ENCODE measurements at places on chromosomes 13 and 19.

DNA sequence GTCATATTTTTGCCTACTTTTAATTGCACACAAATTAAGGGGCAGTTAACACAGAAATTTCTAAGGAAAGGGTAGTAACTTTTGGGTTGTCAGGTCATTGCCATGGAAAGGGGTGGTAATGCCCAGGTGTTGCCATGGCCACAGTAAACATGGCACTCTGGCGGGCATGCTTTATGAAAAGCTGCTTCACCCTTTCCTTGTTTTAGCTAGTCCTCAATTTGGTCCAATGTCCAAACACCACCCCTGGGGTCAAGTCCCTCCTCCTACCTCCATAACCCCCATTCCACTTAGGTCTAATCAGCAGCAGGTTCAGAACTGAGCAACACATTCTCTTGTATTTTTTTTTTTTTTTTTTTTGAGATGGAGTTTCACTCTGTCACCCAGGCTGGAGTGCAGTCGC is 6.6 kb downstream of the FFAR2 start:
- no peak for DNase-seq

- no peak for DNase-seq
Observed at GRCh38 chr19:19489804-19490204, 25.5 kb downstream of the TSSK6 start.

DNA sequence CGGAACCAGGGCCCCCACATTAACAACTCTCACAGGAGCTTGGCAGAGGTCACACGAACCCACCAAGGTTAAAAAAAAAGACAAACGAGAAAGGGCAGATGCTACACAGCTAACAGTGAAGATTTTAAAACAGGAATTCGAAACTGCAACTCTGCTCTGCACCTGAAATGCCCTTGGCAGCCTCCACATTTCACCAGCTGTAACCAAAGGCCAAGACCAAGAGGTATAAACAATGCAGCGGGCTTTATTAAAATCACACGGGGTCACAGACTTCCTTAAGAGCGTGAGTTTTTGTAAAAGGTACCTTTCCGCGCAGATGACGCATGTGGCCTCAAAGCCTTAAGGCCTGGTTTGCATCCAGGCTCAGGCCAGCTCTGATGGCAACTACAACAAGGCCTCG is 88.2 kb downstream of the STK24 start:
- no peak for DNase-seq

DNA sequence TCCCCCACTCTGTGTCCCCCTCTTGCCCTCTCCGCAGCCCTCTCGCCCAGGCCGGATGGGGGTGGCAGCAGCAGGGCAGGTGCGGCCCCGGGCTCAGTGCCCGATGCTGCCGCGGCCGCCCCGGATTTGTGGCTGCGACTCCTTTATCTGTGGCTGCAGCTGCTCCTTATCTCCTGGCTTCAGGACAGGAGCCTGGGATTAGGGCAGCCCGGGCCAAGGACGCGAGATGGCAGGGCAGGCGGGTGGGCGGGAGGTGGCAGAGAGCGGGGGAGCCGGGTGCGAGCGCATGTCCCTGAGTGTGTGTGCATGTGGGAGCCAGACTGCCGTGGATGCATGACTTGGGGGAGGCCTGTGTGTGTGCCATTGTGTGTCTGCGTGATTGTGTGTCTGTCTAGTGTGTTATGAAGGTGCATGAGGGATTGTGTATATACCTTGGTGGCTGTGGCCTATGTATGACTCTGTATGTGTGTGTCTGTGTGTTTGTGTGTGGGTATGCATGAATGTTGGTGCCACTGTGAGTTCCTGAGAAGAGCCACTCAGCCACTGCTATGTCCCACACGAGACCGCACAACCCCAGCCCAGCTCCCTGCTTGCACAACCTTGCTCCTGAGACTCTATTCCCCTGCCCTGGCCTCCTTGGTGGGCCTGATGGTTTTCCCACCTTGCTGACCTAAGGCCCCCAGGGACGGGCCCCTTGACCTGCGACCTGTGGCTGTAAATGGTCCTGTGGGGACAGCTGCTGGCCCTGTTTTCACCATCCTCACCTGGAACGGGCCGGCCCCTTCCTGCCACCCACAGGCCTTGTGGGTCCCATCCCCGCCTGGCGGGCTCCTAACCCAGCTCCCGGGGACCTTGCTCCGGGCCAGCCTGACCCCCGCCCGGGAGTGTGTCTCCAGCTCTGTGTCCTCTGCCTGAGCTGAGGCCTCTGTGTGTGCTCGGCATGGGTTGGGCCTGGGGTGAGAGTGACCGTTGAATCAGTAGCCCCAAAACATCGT is 5.3 kb upstream of the NRTN start:
- DNase-seq: no peak

DNA sequence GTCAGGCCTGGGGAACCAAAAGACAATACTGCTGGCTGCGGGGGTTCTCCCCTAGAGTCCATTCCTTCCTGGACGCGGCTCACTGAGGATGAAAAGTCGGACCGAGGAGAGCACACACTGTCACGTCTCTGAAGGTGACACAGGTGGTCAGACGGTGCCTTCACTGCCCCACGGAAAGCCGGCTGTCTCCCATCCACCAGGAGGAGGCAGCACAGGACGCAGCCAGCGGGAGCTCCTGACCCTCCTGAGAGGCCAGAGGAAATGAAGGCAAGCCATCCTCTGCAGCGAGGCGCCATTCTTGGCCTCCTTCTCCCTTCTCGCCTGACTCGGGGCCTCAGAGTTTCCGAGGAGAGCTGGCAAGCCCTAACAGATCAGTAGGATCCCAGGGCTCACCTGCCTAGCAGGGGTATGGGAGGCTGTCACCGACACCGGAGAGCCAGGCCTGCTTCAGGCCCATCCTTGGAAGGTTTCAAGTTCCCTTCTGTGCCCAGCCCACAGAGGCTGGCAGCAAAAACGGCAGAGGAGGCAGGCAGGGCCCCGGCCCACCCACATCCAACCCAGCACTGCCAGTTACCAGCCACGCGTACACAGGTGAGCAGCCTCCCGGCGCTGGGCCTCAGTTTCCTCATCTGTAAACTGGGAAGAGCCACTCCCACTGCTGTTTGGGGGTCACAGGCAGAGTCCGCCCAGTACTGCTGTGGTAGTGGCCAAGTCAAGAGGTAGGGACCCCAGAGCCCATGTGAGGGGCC is 4.5 kb downstream of the REXO1 start:
- DNase-seq: no peak

GRCh38 chr19:47419030-47419783 is at the start of gene MEIS3:
MEIS3 (minus strand) TSS chr19:47419527; CDS start chr19:47419081, 446 bp downstream.
- DNase-seq: no peak

DNA sequence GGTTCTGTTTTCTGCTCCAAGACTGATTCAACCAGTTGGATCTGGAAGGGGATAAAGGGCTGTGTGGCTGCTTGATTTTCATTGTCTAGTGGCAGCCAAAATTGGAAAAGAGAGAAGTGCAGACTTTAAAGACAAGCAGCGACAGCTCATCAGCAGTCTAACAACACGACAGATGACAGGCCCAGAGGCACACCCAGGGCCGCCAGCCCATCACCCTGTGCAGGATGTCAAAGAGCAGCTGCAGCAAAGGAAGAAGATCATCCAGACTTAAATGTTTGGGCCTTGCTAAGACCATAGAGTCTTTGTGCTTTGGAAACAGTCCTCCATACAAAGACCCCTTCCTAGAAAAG is 421.0 kb upstream of the KLF12 start:
- no peak for DNase-seq

DNA sequence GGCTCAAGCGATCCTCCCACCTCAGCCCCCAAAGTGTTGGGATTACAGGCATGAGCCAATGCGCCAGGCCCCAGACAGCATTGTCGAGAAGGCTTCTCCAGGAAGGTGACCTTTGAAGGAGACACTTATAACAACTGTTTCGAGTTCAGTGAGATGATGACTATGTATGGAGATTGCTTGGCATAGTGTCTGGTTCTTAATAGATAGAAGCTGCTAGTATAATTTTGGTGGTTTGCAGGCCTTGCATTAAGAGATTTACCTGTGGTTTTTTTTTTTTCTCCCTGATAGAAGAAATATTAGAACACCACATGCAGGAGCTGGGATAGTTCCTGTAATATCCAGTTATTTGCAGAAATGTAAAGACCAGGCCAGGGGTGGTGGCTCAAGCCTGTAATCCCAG is 3.7 kb downstream of the MARCHF2 start:
- no peak for DNase-seq

- DNase-seq: no peak
Observed at GRCh38 chr13:48506092-48506701, 26.7 kb downstream of the RCBTB2 start.

- DNase-seq: peak; percentile 88
Observed at GRCh38 chr13:73090116-73090822, 31.5 kb downstream of the KLF5 start.

DNA sequence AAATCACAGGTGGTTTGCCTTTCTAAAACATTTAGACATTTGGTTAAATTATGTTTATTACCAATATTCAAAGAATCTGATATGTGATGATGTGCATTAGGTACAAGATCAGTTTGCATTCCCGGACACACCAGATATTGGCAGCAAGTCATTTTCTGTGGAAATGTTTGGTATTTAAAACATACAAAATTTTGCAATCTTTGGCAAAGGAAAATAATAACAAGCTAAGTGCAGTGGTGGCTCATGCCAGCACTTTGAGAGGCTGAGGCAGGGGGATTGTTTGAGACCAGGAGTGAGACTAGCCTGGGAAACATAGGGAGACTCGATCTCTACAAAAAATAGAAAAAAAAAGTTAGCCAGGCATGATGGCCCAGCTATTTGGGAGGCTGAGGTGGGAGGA is 29.1 kb upstream of the TSC22D1 start:
- no peak for DNase-seq

GRCh38 chr13:41562541-41563178 is 105.3 kb downstream of the RGCC start:
- no peak for DNase-seq

DNA sequence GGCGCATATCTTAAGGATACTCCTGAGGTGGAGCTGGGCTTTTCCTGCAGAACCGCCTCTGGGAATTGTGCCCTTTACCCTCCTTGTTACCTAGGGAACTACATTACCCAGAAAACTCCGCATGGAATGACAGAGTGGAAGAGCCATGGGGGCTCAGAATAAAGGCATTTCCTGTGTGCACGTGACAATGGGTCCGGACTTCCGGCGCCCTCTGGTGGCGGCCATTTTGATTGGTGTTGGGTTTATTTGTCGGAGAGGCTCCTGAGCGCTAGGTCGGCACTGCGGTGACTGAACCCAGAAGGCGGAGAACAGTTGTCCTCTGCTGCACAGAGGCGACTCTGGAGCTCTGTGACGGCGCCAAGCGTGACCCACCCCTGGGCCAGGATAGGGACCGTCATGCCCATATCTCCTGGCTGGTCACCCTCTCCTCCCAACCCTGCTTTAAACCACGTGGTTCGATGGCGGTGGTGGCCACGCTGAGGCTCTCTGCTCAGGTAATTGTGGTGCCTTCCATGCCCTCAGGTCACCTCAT is at the start of gene ZNF587B:
Gene ZNF587B, plus strand, starts transcription at position 229 of the 532 bp plus-strand sequence. Its CDS starts 230 bp downstream, at position 459.
- DNase-seq: peak; percentile 61

DNA sequence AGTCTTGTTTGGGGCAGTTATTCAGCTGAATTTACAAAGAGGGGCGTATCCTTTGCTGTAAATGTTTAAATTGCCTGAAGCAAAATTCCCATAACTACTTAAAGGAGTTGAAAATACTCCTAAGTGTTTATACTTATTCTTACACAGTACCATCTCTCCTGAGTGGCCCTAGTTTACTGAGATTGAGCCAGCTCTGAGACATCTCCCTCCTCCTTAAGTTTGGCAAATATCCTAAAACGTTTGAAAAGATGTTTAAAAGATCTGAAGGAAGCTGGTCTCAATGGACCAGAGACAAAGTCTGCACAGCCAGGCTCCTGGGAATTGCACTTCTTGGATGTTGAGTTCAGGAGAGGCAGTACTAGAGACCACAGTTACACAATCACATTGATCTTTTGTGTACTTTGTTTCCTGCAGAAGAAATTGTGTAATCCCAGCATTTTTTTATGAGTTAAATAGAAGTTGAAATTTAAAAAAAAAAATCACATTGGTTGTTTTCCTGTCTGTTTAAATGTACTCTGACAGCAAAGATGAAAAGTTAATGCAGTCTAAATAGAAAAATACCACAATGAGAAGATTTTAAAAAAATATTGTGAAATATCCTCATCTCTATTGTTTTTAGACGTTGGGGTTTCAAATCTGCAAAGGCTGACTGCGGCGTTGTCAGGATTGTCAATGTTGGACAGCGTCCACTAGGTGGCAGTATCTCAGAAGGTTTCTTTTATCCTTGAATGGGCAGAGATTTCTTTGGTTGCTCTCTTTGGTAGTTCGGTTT is 20.7 kb downstream of the TNFSF11 start:
- peak; percentile 33 for DNase-seq

GRCh38 chr19:23799321-23799720 is 40.6 kb upstream of the ZNF681 start:
- no peak for DNase-seq

GRCh38 chr13:24083722-24084421 is 76.6 kb upstream of the SPATA13 start:
- DNase-seq: no peak

DNA sequence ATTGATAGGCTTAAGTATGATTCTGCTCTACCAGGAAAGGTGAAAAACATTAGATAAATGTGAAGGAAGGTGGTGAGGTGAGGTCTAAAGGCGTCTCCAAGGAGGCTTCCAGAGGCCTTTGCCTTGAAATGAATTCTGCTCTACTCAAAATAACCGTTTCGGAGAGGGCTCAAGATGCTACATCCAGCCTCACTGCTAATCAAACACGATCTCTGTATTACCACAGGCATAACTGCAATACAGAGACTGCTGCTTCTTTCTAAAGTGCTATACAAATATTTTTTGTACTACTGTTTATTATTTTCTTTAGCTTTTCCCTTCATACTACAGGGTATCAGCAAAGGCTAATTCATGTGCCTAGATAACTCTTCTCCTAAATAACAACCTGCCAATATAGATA is 16.8 kb downstream of the MBNL2 start:
- no peak for DNase-seq

GRCh38 chr13:41976476-41976875 is 15.6 kb upstream of the VWA8 start:
- DNase-seq: no peak

DNA sequence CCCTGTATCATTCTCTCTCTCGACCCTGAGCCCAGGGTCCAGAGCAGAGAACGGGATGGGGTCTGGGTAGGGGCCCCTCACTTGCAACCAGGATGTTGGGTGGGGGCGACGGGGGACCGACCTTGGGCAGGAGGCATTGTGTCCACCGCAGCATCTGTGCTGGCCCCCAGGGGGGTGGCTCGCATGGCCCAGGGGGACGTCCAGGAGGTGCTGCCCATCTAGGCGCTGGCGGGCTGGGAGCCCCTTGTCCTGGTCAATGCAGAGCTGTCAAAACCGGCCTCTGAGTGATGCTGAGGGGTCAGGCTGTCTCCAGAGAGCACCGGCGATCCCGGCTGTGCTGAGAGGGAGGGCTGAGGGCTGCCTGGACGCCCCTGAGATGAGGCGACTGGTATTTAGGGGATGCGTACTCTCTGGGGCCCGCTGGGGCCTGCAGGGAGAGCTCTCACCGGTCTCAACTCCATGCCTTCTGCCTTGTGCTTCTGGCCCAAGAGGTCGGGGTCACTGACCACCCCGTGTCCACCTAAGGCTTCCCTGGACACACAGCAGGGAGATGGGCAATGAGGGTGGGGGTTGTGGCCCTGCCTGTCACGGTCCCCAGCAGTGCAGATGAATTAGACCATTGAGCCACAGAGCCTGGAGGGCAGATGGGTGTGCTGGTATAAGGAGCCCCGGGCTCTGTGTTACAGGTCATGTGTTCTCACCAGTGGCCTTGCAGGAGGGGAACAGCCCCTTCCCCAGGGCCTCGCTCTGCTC is 8.6 kb downstream of the RPS9 start:
- no peak for DNase-seq

- DNase-seq: no peak
Observed at GRCh38 chr13:77898097-77898496, 20.5 kb downstream of the EDNRB start.

Measured in NCI-H226 (cell line).